ENCODE measurements at places on chromosomes 3 and 15.

DNA sequence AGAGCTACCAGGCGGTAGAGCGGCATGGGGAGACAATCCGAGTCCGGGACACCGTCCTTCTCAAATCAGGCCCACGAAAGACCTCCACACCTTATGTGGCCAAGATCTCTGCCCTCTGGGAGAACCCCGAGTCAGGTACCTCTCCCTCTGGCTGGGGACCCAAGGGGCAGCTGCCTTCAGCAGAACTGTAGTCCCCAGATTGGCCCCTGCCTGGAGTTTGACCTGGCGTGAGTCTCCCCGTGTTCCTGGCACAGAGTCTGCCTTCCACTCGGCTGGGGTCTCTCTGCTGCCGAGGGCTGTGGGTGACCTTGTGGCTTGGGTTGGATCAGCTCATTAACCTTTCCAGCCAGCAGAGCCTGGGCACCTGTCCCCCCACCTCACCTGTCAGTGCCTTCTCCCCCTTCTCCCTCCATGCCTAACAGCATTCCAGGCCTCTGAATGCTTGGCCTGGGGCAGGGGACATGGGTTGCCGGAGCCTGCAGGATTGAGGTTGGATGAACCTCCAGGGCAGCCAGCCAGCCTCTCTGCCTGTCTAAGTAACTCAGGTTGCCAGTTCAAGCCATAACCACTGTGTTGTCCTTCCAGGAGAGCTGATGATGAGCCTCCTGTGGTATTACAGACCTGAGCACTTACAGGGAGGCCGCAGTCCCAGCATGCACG, 6.8 kb upstream of the CHST14 start:
- DNase-seq, result no peak

DNA sequence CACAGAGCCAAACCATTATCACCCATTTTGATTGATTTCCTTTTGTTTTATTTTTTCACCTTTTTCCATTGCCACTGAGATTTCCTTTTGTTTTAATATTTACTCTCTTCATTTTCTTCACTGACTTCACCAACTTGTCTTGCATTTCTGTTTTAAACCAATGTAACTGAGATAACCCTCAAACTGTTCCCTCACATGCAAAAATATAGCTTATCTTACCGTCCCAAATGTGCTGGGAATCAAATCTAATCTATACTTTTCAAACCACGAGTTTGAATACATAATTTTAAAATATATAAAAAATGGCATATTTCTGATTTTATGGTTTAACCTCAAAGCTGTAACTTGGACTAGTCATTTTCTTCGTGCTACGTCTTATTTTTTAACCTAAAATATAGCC, 143.8 kb downstream of the PLD1 start:
- DNase-seq, result no peak

DNA sequence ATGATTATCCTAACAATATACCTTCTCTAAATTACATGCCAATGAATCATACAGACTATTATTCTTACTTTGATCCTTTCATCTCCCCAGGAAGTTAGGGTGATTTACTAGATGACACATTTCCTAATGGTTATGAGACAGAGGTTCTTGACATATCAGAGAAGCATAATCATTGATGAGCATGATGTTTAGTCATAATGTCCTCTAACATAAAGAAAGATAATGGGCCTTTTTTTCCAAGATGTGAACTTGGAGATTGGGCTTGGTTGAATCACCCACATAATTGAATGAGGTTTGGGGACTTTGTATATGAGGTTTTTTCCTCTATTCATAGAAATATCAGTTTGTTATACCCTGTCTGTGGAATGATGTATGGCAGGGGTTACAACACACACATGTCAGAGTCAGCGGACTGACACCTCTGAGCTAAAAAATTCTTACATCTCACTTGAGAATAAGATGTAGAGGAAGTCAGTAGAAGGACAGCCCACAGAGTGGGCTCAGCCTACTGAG, 69.7 kb upstream of the DCBLD2 start:
- DNase-seq, result no peak

DNA sequence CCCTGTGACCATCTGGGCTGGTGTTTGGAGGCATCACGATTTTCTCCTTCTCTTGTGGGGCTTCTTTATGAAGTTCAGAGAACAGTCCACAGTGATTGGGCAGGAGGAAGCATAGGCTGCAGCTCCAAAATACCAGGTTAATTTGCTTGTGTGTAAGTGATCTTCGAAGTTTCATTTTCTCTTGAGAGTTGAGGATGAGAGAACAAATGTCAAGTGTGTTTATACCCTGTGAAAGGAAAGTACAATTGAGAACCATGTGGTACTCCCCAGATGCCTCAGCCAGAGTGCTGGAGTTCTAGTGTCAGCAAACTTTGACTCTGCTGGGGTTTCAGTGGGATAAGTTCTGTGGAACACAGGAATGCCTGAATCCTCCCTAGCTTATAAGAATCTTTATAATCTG, 357.1 kb upstream of the CFAP20DC start:
- DNase-seq, result no peak

DNA sequence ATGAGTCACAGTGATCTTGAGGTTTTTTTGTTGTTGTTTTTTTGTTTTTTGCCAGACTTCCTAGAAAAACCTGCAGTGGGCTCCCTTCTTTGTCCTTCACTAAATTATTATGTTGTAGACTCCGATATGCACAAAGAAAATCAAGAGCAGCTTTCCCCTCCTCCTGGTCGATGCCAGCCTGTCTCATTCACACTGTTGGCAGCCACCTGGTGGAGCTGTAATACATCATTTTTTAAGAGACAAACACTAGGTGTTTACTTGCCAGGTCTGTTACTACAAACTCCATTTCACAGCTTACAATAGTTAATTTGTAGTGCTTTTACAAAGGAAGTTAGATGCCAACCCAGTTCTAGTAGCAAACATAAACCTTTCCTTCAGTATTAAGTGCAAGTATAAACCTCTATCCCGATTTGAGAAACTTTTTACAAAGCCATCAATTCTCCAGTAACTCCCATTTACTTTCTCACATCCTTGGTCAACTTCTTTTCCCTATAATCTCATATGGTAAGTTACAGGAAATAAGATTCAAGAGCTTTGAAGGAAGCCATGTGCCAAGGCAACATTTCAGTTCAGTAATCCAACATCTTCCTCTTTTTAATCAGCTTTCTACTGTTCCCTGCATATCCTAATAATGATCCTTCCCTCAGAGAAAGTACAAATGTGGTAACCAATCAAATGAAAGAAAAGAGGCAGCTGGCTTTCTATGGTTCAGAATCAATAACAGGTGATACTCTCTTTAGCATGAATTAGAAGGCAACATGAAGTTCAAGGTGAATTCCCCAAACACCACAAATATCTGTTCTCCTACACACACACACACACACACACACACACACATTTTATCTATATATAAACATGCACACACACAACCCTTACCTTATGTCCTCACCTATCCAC, 14.0 kb downstream of the AAGAB start:
- DNase-seq, result no peak

- no peak for DNase-seq
Observed at GRCh38 chr15:73630921-73631362, 2.2 kb downstream of the NPTN start.

DNA sequence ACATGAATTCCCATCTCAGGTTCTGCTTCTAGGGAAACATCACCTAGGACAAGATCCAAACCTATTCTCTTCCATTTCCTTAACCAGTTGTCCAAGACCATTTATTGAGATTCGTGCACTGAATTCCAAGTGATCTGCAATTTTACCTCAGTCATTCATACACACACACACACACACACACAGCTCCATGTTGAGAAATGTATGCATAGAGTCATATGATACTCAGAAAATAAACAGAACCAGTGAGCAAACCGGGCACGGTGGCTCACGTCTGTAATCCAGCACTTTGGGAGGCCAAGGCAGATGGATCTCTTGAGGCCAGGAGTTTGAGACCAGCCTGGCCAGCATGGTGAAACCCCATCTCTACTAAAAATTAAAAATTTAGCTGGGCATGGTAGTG, 6.1 kb upstream of the KPNA1 start:
- DNase-seq, result no peak

DNA sequence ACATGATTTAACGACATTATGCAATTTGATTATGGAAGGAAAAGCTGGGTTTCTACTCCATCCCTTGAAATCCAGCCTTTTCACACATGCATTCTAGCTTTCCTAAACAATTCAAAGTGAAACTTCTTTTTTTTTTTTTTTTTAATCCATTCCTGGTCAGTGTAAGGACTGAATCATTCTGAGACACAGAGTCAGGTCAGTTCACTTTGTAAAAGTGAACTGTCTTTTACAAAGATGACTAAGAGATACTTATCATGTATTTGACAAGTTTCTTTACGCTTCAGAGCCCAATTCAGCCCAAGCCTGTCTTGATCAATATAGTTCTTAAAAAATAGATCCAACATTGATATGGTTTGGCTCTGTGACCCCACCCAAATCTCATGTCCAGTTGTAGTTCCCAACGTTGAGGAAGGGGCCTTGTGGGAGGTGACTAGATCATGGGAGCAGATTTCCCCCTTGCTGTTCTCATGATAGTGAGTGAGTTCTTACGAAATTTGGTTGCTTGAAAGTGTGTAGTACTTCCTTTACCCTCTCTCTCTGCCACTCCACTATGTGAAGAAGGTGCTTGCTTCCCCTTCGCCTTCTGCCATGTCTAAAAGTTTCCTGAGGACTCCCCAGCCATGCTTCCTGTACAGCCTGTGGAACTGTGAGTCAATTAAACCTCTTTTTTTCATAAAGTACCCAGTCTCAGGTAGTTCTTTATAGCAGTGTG, 345.6 kb upstream of the THBS1 start:
- DNase-seq, result no peak

- DNase-seq, result no peak
Observed at GRCh38 chr3:170180079-170180907, 1.2 kb downstream of the PHC3 start.

DNA sequence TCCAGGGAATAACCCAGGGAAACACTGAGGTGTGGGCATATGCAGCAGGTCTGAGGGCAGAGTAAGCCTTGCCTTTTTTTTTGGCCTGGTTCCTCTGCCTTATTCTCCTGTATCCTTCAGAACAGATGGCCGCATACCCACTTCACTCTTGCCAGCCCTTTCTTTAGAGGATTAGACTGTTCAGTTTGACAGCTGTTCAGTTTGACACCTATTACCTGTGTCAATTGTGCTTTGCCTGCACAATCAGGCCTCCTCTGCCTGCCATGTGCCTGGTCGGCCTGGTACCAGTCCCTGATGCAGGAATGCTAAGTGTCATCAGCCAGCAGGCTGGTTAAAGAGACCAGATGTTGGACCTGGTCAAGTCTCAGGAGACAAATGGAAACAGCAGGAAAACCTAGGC, 22.3 kb downstream of the TM6SF1 start:
- no peak for DNase-seq

GRCh38 chr3:189070965-189071364, 100.8 kb upstream of the TPRG1 start:
- no peak for DNase-seq

GRCh38 chr3:181725131-181725731, 13.5 kb downstream of the SOX2 start:
- DNase-seq, result no peak

Data from stimulated activated naive CD8-positive, alpha-beta T cell treated with anti-CD3 and anti-CD28 coated beads, Interleukin-15, amount 100 ng/mL, for 72 hours (primary cell).